ENCODE measurements at places on chromosomes 7 and 10.

DNA sequence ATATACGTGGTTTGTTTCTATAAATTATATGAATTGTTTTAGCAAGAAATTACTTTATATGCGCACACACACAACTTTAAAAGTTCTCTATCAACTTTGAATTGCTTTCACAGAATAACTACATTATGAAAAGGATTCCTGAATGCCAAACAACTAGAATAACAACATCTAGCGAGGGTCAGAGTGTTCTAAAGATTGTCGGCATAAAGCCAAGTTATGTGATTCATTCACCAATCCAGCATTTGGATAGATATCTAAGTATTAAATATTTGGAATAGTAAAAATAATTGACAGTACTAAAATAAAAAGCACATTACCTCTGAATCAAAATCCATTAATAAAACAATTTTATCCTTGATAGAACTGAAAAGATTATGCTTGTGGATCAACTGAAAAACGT lies 125.3 kb upstream of the AMPH start:
- no peak for DNase-seq

GRCh38 chr7:94650147-94651051 lies 5.5 kb downstream of the SGCE start:
- no peak for DNase-seq

GRCh38 chr10:56068473-56069263 lies 292.4 kb downstream of the ZWINT start:
- DNase-seq = no peak

- no peak for DNase-seq
Measured at GRCh38 chr7:80232979-80233724, 98.5 kb downstream of the GNAI1 start.

DNA sequence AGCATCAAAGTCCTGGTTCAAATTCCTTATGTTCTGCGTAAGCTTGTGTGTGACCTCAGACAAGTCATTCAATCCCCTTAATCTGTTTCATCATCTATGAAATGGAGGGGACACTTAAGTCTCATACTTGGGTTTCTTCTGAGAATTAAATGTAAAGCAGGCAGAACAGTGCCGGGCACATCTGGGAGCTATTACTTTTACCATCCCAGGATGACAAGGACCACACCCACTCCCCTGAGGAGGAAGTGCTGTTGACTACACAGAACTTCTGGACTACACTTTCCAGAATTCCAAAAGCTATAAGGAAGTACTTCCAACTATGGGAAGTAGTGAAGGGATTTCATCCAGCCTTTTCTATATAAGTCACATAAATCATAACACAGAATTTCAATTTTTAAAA lies 294.9 kb downstream of the IPMK start:
- DNase-seq = no peak

- DNase-seq = no peak
Measured at GRCh38 chr10:2938869-2939268, 128.5 kb upstream of the PFKP start.

- DNase-seq = no peak
Measured at GRCh38 chr10:16117305-16117695, 257.0 kb upstream of the MINDY3 start.

DNA sequence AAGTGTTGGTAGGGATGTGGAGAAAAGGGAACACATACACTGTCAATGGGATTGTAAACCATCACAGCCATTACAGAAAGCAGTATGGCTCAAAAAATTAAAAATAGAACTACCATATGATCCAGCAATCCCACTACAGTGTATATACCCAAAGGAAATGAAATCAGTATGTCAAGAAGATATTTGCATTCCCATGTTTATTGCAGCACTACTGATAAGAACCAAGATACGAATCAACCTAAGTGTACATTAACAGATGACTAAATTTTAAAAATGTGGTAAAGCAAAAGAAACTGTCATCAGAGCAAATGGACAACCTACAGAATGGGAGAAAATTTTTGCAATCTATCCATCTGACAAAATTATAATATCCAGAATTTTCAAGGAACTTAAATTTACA lies 290.4 kb downstream of the IPMK start:
- no peak for DNase-seq

GRCh38 chr7:13117103-13117502 lies 429.7 kb downstream of the ARL4A start:
- no peak for DNase-seq

DNA sequence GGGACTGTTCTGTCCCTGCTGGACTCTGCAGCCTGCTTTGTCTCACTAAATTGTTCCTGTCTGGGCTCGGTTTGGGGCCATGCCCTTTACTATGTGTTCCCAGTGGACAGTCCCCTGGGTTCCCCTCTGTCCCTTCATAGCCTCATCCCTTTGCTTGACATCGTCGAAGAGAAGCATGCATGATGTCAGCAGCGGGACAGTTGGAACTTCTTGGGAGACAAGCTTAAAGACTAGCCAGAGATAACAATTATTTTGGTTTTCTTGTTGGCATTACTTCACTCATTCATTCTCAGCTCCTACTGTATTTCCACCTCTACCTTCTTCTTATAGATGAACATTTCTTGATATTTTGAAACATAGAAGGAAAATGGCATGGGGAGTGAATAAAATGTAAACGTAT lies 2.7 kb downstream of the EPHB6 start:
- no peak for DNase-seq

DNA sequence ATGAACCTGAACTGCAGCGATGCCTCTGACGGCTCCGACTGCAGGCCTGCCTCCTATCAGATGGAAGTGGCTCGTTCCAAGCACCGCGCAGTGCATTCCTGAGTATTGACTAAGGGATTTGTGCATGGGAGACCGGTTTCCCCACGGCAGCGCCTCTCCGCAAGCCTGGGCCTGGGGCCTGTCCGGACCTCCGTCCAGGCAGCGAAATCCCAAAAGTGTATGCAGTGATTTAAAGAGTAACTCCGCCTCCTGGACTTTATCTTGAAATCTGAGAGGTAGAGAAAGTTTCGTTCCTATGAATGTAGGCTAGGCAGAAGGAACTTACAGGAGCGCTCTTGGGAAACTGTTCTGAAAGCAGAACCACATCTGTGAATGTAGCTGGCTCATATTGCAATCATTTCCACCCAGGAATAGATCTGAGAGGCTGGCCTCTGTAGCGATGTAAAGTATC lies 106.2 kb upstream of the CELF2 start:
- DNase-seq = no peak

- DNase-seq = no peak
Measured at GRCh38 chr7:137847568-137848050, 835 bp upstream of the DGKI start.

- no peak for DNase-seq
Measured at GRCh38 chr7:155097338-155097737, 27.2 kb downstream of the HTR5A start.

DNA sequence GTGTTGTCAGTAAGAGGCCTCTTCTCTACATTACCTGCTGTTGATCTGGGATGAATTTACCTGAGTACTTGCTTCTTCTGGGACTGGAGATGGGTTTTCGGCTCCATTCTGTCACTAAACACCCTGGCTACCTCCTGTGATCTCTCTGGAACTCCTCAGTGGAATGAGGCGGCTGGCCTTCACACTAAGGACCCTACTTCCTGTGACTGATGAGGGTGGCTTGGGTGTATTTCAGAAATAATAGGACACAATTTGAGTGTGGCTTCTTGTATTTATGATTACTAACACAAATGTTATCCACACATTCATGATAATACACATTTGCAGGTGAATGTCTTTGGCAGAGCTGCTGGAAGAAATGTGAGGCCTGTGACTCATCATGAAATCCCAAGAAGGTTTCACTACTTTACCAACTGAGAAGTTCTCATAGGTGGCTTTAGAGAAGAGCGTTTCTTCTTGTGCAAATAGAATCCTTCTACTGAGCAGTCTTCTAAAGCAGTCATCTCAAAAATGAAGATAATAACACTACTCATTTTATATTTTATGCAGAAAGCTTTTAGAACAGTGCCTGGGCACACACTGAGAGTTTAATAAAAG lies 21.3 kb upstream of the EVX1 start:
- DNase-seq = no peak

GRCh38 chr7:24972991-24973390 lies 7.0 kb downstream of the OSBPL3 start:
- no peak for DNase-seq

- no peak for DNase-seq
Measured at GRCh38 chr7:1567049-1567771, 2.6 kb downstream of the PSMG3 start.

DNA sequence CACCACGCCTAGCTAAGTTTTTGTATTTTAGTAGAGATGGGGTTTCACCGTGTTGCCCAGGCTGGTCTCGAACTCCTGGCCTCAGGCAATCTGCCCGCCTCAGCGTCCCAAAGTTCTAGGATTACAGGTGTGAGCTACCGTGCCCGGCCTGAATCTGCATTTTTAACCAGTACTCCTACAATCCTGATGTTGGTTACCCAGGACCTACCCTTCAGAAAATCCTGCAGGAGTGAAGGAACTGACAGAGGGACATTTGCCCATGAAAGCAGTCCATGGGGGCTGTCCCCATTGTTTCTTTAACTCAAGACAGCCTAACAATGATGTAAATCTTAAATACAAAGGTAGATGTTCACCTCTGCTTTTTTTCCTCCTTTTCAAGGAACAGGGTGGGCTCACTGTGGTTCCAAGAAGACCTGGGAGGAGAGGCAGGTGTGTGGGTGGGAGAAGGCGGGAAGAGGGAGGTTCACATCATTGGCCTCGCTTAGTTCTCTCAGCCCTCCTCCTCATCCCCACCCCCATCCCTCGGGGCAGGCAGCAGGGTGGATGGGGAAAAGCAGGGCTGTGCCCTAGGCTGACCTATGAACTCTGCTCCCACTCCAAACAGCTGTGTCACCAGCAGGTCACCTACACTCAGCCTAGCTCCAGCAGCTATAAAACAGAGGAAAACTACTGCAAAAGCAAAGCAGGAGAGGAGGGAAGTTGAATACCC lies 13.5 kb downstream of the LRRC20 start:
- DNase-seq = no peak

GRCh38 chr10:67670401-67670800 lies 25.6 kb downstream of the CTNNA3 start:
- DNase-seq = no peak

GRCh38 chr10:76195654-76196390 lies 764.4 kb downstream of the LRMDA start:
- no peak for DNase-seq

DNA sequence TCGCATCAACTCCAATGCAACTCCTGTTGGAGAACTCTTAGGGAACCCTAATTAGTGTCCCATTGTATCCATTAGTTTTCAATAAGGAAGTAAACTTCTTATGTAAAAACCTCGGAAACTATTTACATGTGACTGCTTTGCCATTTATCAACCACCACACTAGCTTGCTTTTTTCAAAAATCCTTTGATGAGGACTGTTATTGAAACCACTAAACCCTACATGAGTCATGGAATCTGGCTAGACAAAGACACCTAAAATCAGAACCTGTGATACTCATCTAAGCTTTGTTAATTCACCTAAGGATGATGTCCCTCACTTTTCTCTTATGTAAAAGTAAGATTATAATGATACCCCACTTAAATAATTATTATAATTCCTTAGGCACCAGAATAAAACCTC lies 414.1 kb upstream of the ETV1 start:
- no peak for DNase-seq

- DNase-seq = no peak
Measured at GRCh38 chr10:110724937-110725336, 80.8 kb downstream of the RBM20 start.

- DNase-seq = no peak
Measured at GRCh38 chr7:9029681-9030530, 596.5 kb downstream of the NXPH1 start.

DNA sequence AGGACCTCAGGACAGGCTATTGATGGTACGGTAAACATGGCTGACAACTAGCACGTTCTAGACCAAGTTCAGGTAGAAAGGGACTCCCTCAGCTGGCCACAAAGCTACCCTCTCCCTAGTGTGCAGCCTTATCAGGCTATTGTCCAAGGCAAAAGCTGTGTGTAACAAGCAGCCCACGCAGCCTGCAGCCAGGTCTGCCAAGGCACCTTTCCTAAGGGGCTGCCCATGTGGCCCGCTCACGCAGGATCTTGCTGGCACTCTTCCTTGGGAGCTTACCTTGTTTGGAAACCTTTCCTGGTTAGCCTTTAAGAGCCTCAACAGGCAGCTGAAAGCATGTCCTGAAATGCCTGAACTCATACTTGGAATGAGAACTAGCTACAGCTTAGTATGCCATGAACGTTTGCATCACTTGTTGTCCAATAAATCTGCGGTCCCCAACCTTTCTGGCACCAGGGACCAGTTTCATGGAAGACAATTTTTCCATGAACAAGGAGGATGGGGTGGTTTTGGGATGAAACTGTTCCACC lies 51.7 kb downstream of the SYPL1 start:
- DNase-seq = no peak

DNA sequence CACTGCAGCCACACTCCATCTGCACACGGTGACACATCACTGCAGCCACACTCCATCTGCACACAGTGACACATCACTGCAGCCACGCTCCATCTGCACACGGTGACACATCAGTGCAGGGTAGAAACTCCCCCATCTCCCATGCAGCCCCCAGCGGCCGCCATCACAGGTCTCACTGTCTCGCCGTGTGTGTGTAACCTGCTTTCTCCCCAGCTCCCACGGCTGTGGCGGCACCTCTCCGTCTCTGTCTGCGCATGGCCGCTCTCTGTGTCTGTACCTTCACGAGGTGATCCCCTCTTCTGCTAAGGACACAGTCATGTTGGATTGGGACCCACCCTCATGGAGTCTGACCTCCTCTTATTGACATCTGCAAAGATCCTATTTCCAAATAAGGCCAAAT lies 527.4 kb downstream of the PTPRN2 start:
- DNase-seq = no peak

DNA sequence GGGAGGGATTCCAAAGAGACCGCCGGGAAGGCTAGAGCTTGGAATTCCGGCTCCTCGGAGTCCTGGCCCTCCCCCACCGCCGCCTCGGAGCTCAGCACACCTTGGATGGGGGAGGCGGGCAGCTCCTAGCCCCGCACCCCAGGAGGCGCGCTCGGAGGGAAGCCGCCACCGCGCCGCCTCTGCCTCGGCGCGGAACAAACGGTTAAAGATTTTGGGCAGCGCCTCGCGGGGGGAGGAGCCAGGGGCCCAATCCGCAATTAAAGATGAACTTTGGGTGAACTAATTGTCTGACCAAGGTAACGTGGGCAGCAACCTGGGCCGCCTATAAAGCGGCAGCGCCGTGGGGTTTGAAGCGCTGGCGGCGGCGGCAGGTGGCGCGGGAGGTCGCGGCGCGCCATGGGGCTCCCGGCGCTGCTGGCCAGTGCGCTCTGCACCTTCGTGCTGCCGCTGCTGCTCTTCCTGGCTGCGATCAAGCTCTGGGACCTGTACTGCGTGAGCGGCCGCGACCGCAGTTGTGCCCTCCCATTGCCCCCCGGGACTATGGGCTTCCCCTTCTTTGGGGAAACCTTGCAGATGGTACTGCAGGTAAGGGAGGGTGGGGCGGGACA lies at the start of gene CYP26A1:
CYP26A1 (plus strand) TSS at position 355 of the 608 bp plus-strand sequence; CDS start at position 397, 42 bp downstream.
- DNase-seq = no peak

Measured in stimulated activated CD8-positive, alpha-beta memory T cell treated with anti-CD3 and anti-CD28 coated beads, Interleukin-7, amount 100 ng/mL, for 48 hours (primary cell).